Cortex of kidney (tissue), 1 donor: ENCODE measurements at places on chromosomes 2 and 18.

DNA sequence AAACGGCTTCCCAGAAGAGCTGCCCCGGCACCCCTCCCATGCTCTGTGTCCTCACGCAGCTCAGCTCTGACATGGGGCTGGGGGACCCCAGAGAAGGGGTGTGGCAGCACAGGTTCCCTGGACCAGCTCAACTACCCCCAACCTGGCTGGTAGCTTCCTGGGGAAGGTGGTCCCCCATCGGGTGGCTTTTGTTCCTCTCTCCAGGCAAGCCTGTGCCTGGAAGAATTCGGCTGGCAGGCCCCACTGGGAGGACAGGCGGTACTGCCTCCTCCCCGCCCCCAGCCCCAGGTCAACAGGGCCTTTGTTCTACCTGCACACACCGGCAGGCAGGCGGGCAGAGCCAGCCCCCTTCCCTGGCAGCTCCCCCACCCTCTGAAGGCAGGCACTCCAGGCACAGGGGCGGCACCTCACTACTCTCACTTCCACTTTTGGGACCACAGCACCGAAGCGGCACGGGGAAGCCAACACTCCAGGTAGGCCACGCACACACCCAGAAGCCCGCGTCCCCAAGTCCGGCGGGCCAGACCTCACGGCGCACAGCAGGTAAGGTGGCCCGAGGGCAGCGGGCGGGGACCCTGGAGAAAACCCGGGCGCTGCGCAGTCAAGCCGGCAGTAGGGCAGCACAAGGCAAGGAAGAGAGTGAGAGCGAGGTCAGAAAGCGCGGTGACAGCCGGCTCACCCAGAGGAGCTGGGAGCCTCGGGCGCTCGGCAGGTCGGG is 1.3 kb downstream of the HS6ST1 start:
- DNase-seq = no peak

DNA sequence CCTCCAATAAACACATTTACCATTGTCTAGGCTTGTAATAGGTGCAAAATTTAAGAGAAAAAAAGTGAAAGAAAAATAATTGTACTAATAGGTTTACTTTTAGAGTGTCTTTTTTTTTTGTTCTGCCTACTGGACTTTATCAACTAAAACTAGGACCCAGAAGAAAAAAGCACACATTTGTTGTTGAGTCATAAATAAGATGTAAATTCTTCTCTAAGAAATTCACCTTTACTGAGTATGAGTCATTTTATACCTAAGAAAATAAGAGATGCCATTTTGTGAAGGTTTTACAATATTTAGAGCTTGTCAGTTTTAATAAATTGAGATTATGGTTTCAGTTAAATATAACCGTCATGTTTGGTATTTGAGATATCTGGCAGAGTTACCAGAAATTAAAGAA is 19.2 kb downstream of the FARP2 start:
- no peak for DNase-seq

GRCh38 chr2:222835143-222835822 is 25.6 kb upstream of the ACSL3 start:
- DNase-seq = no peak

GRCh38 chr2:157061799-157062198 is 195.7 kb upstream of the GALNT5 start:
- DNase-seq = no peak

DNA sequence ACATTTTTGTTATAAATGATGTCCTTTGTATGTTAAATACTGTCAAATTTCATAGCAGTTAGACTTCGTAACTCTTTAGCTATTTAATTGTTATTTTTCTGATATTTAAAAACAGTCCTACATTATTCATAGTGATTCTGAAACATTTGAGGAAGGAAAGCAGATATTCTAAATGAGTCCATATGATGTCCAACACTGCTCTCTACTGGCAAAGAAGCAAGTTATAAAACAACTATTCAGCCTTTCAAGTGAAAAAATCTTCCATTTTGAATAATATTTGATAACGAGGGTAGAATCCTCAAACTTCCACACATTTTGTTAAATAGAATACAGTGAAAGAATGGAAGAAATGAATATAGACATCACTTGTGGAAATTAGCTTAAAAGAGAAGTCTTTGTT is 220.8 kb downstream of the GULP1 start:
- no peak for DNase-seq

DNA sequence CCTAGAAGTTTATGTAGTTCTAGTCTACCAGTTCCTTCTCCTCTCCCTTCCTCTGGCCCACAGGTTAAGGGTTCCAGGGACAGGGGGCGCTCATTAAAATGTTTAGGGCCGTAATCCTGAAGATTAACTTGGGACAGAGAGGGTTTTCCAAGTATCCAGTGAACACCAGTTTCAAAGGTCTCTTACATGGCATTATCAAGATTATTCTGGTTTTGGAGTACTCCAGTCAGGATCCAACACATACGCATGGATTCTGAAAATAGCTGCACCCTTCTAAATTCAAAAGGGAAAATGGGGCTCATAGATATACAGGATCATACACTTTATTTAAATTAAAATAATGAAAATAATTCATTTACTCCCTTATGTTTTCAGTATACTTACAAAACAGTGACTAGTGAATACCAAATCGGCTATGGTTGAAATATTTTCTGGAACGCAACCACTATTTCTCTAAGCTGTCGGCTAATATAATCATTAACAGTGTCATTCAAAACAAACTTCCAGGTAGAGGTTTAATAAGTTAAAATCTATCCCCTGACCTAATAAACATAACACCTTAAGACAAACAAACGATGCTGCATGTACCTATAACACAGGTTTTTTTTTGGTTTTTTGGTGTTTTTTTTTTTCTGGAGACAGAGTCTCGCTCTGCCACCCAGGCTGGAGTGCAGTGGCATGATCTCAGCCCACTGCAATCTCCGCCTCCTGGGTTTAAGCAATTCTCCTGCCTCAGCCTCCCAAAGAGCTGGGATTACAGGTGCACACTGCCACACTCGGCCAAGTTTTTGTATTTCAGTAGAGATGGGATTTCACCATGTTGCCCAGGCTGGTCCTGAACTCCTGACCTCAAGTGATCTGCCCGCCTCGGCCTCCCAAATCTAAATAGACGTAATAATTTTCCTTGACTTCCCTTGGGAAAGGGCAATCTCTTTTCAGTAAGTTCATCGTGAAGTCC is 44.7 kb downstream of the MGAT4A start:
- DNase-seq = no peak

- no peak for DNase-seq
Measured at GRCh38 chr2:134634054-134634753, 84.6 kb downstream of the TMEM163 start.

GRCh38 chr2:158965641-158966040 is 2.8 kb upstream of the TANC1 start:
- no peak for DNase-seq

DNA sequence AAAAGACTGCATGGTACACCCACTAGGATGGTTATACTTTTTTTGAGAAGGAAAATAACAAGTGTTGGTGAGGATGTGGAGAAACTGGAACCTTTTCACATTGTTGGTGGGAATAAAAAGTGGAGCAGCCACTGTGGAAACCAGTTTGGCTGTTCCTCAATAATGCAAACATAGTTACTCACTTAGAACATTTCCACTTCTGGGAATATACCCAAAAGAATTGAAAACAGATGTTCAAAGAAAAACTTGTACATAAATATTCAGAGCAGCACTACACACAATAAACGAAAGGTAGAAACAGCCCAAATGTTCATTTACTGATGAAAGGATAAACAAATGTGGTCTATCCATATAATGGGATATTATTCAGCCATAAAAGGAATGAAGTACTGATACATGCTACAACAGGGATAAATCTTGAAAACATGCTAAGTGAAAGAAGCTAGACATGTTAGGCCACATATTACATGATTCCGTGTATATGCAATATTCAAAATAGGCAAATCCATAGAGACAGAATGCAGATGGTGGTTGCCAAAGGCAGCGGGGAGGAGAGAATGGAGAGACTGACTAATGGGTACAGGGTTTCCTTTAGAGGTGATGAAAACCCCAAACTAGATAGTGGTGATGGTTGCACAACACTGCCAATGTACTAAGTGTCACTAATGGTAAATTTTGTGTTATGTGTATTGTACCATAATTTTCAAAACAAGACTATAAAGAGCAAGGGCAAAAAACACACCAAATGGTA is 20.9 kb upstream of the LMAN1 start:
- DNase-seq = no peak

- no peak for DNase-seq
Measured at GRCh38 chr18:58280191-58280590, 236.2 kb downstream of the NEDD4L start.

- no peak for DNase-seq
Measured at GRCh38 chr18:62590799-62591590, 68.2 kb downstream of the ZCCHC2 start.

DNA sequence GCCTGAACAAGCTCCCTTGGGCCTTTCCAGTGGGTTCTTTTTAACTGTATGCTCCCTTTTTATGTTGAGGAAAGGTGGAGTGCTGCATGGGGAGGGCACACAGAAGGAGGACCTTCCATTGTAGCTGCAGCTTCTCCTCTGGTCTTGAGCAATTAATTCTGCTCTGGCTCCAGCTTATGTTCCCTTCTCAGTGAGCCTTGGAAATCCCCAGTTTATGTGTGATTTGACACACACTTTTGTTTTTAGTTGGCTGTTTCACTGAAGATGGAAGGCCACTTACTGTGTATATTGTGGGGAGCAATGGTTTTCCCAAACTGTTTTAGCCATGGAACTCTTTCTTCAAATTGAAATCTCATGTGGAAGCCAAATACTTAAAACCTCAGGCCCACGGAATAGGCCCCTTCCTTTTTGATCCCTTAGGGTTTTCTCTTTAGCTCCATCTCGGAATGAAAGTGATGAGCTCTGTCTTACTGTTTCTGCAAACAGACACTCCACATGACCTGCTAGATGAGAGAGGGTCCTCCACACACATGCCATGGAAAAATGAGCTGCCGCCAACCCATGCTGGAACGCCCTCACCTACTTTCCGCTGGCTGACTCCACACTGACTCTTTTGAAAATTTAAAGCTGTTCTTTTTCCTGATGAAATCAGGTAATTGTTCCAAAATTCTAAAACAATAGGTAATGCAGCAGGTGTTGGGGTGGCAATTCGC is 280.9 kb upstream of the SIX2 start:
- DNase-seq = no peak

DNA sequence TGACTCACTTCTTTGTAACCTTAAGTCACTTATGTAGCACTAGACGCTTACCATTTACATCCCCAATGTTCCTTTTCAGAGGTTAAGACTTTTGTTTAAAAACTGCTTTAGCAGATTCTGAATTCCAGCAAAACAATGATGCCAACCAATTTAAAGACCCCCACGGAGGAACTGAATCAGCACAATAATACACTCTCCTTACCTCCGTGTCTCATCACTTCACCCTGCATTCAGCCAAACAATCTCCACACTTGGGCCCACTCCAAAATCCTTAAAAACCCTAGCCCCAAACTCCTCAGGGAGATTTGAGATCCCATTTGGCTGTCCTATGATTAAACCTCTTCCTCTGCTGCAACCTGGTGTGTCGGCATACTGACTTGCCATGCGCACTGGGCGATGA is 153.9 kb downstream of the B3GNT2 start:
- no peak for DNase-seq

- no peak for DNase-seq
Measured at GRCh38 chr2:64924170-64924934, 64.8 kb upstream of the SLC1A4 start.

GRCh38 chr2:112648081-112648480 is 2.3 kb downstream of the SLC20A1 start:
- DNase-seq = no peak

GRCh38 chr2:60447943-60448342 is 105.5 kb downstream of the BCL11A start:
- DNase-seq = no peak

GRCh38 chr18:10230072-10230471 is 224.4 kb upstream of the APCDD1 start:
- no peak for DNase-seq
